ENCODE measurements at places on chromosomes 16 and 17.

DNA sequence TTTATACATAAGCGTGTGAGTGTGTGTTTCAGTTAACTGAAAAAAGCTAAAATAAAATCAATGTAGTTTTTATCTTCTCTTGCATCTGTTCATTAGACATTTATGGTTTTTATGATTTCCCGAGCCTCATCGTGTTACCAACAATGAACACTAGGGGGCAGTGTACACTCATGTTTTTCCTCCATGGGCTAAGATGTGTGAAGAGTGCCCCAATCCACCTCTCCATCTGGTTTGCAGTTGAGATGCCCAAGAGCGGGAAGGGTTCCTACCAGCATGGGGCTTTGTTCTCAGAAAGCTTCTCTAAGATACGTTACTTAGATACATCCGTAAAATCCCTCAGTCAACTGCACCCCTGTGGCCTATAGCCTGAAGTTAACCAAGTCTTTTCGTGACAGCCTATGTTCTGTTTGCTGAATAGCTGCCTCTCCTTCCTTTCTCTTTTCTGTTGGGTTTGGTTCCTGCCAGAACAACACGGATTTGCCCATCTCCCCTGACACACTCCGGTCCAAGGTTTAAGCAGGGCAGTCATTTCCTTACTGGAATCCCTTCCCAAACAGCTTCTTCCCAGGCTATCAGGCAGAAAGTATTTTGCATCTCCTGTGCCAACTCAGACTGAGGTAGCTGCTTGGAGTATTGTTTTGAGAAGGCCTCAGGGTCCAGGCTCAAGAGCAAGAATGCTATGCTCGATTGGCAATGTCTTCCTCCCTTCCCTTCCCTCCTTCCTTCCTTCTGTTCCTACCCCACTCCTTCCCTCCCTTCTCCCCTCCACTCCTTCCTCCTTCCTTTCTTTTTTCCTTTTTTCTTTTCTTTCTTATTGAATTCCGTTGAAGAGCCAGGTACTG lies 12.9 kb upstream of the ELAC2 start:
- DNase-seq, result no peak

DNA sequence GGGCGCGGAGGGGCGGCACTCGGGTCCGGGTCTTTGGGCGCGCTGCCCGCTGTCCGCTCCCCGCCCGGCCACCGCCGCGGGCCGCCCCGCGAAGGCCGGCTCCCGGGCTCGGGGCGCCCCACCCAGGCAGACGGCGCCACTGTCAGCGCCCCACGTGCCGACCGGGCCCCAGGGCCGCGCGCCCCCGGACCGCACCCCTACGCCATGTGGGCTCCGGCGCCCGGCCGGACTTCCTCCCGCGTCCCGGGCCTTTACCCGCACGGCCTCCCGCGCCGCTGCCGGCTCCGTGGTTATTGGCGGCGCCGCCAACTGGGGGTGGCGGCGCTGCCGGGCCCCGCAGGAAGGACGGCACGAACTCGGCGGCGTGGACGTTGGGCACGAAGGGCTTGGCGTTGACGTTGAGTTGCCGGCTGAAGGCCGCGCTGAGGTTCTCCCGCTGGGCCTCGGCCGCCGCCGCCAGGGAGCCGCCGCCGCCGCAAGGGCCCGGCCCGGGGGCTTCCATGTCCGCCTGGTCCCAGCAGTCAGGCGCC lies 577 bp downstream of the GSPT1 start:
- DNase-seq, result no peak

DNA sequence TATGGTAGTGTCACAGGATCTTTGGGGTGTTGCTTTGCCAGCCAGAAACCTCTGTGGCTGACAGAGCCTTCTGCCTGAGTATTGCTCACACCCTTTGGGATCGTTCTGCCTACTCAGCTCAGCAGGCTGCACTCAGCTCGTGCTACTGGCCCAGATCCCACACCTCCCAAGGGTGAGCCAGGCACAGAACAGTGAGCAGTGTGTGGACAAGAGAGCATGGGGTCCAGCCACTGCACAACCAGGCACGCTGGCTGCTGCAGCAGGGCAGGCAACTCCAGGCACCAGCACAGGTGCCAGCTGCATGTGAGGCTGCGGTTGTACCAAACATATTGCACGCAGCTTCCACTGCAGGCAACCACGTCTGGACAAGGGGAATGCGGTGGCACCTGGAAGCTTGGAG lies 84.9 kb downstream of the CYB561 start:
- DNase-seq, result no peak

DNA sequence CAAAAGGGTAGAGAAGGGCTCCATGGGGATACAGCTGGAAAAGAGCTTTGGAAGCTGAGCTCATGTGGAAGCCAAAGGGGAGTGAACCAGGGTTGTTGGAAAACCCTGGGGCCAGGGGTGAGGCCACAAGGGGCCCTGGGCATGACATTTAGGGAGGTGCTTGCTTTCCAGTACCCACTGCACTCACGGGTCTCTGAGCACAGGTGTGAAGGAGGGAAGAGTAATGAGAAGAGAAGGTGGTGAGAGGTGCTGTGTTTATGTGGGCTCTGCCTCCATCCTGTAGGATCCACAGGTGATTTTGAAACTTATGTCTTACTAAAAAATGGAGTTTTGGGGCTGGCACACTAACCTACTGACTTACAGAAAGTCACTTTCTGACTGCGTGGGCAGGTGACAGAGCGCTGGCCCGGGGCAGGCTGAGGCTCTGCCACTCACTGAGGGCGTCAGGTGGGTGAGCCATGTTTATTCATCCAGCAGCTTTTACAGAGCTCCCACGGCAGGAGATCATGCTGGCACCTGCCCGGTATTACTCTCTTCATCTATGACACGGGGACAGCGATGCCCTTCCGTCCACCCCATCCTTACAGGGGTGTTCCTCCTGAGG lies 18.9 kb downstream of the KSR1 start:
- DNase-seq, result no peak

DNA sequence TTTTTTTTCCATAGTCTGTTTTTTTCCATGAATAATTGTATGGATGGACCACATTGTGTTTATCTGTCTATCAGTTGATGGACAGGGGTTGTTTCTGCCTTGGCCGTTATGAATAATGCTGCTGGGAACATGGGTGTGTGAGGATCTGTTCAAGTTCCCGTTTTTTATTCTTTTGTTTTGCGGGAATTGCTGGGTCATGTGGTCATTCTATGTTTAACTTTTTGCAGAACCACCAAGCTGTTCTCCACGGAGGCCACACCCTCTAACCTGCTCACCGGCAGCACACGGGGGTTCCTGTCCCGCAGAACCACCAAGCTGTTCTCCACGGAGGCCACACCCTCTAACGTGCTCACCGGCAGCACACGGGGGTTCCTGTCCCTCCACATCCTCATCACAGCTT lies 5.9 kb upstream of the MSLN start:
- no peak for DNase-seq

DNA sequence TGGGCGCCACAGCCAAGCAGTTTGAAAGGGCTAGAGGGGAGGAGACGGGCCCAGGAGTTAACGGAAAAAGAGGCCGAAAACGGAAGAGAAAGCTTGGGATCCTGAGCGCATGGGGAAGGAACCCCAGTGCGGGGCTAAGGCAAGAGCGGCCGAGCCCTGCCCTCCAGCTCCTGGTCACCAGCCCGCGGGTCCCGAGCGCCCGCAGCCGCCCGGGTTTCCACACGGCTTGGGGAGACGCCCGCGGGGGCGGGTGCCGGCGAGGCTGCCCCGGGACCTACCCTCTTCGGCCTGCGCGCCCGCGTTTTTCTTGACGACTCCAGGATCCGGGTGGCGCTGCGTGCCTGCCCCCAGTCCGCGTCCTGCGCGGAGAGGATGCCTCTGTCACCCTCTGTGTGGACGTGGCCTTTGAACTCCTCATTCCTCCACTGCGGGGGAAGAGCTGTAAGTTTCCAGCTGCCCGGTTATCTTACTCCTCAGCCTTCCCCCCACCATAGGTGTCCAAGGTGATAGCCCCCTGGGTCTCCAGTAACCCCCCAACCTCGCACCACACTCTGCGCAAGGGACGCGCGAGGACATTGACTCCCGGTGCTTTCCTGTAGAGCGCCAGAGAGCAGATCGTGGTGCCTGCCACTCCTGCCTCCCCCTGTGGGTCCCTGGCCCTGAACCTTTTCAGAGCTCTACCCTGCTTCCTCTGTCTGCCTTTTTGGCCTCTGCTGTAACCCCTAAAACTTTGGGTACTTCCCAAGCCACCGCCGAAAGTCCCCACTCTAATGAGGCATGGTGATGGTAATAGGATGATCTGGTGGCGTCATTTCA lies 1.7 kb upstream of the CDH11 start:
- DNase-seq, result no peak

- no peak for DNase-seq
These were observed 15.0 kb upstream of the PRSS27 start for GRCh38 chr16:2734844-2735515.

DNA sequence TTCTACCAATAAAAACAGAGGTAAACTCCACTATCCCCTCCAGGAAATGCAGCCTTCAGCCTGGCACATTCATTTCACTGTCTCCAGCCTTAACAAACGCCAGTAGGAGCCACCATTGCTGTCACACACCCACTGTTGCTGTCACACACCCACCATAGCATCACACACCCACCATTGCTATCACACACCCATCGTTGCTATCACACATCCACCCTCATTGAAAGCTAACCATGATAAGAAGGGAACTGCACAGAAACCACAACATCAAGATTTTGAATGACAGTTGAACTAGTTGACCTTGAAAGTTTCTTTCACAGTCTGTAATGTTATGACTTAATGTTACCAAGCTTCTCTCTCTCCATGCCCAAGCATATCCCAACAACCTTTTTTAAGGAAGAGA lies 38.1 kb downstream of the SHCBP1 start:
- no peak for DNase-seq

GRCh38 chr16:24670623-24671454 lies 58.6 kb upstream of the TNRC6A start:
- DNase-seq, result no peak

Measured in stimulated activated CD8-positive, alpha-beta memory T cell treated with anti-CD3 and anti-CD28 coated beads, Interleukin-4, amount 100 ng/mL, for 1 hour (primary cell).